Stimulated activated naive CD4-positive, alpha-beta T cell treated with Interleukin-2 at 50 U/mL for 16 hours (primary cell): ENCODE measurements at places on chromosomes 4 and X.

- DNase-seq: no peak
Observed at GRCh38 chrX:115367455-115367854, 77.9 kb downstream of the LUZP4 start.

GRCh38 chr4:48175328-48175727 lies 41.3 kb upstream of the TXK start:
- DNase-seq: no peak

GRCh38 chr4:24044610-24045589 lies 155.1 kb upstream of the PPARGC1A start:
- DNase-seq: no peak

DNA sequence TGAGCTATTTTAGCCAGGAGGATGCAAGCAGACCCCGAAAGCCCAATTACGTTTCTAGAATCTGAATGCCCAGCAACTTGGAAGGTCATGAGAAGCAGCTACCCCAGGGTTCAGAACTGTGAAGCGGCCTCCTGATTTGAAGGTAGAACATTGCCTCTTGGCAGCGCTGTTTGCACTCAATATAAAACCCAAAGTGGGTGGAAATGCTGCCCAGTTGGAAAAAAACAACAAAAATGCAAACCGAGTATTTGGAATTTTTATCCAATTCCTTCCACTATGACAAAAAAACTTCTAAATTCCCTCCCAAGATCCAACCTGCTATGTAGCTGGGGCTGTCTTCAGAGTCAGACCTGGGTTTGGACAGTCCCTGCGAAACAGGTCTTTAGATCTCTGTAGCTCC lies 103.3 kb upstream of the RBPJ start:
- no peak for DNase-seq

- DNase-seq: no peak
Observed at GRCh38 chr4:114401483-114401882, 197.1 kb upstream of the UGT8 start.

DNA sequence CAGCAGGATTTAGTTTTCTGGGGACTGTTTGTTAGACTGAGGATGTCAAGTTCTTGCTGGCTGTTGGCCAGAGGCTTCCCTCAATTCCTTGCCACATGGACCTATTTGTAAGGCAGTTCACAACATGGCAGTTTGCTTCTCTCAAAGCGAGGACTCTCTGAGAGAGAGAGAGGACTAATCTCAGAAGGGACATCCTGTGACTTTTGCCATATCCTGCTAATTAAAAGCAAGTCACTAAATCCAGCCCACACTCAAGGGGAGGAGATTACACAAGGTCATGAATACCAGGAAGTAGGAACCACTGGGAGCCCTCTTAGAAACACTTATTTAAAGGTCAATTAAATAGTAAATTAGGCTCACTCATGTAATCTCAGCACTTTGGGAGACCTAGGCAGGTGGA lies 38.2 kb downstream of the PPP1R2C start:
- no peak for DNase-seq

DNA sequence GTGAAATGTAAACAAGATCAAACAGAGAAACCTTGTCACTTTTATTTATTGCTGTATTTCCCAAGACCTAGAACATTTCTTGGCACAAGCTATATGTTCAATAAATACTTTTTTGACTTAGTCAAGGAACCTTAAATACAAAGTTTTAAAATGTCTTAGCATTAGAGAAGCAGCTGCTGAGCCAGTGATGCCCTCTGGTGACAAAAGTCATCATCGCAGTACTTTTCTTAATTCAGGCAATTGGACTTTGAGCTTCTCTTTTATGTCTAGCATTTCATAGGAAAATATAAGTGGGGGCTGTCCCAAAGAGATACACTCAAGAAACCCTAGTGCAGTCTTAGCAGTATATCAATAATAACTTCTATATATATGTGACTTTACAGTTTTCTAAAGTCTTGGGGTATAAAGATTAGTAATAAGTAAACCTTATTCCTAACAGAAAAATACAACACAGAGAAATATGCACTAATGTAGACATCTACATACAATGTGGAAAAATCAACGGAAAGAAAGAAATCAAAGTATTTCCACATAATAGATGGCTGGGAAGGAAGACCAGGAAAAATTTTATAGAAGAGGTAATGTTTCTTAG lies 118.4 kb downstream of the DTHD1 start:
- peak; percentile 7 for DNase-seq

DNA sequence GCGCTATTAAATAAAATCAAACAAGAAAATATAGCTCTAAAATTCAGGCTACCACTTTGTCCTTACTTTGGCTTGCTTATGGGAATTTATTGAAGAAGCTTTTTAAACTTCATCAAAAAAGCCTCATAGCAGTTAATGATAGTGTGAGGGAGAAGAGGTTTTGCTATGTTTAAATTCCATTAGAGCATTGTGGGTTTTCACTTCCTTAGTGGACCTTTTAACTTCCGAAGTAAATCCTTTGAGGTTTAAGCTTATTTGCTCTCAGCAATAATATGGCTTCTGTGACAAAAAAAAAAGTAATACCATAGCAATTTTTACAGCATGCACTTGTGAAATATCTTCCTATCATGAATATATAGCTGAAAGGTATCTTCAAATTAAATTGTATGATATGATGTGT lies 120.2 kb upstream of the NDST4 start:
- DNase-seq: no peak

DNA sequence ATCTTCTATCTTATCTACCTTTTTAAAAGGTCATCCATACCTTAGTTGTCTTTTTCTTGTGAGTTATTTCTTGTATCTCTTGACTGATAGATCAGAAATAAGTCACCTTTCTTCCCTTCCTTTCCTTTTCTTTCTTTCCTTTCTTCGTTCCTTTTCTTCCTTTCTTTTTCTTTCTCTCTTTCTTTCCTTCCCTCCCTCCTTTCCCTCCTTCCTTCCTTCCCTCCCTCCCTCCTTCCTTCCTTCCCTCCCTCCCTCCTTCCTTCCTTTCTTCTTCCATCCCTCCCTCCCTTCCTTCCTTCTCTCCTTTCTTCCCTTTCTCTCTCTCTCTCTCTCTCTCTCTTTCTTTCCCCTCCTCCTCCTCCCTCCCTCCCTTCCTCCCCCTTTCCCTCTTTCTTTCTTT lies 93.5 kb downstream of the CEP135 start:
- DNase-seq: no peak

GRCh38 chrX:53449632-53450031 lies 15.5 kb upstream of the HSD17B10 start:
- no peak for DNase-seq

DNA sequence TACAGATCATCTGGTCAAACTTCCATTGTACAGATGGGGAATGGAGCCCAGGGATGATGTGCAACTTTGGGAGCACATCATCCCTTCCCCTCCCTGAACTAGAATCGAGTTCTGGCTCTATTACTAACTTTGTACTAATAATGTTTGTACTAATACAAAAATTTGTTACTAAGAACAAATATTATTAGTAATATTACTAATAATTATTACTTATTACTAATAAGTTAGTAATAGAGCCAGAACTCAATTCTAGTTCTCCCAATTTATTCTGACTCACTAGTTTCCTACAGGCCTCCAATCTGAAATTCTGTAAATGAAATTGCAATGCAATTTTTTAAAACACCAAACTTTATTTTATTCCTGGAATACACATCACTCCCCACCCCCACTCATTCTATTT lies 47.9 kb upstream of the CD40LG start:
- no peak for DNase-seq

DNA sequence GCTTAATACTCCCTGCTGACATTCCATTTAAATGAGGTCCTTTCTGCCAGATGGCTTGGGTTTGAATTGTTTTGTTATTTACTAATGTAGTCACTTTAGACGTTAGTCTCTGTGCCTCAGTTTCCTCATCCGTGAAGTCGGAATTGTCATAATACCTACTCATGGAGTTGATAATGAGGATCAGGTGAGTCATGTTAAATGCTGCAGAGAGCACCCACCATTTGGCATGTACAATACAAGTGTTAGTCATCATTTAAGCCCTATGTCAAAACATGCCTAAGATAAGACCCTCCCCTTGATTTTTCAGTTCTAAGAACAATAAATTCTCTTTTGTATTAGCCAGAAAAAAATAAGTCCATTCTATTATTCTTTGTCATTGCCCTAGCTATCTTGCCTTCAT lies 534.8 kb upstream of the HTR2C start:
- DNase-seq: no peak

DNA sequence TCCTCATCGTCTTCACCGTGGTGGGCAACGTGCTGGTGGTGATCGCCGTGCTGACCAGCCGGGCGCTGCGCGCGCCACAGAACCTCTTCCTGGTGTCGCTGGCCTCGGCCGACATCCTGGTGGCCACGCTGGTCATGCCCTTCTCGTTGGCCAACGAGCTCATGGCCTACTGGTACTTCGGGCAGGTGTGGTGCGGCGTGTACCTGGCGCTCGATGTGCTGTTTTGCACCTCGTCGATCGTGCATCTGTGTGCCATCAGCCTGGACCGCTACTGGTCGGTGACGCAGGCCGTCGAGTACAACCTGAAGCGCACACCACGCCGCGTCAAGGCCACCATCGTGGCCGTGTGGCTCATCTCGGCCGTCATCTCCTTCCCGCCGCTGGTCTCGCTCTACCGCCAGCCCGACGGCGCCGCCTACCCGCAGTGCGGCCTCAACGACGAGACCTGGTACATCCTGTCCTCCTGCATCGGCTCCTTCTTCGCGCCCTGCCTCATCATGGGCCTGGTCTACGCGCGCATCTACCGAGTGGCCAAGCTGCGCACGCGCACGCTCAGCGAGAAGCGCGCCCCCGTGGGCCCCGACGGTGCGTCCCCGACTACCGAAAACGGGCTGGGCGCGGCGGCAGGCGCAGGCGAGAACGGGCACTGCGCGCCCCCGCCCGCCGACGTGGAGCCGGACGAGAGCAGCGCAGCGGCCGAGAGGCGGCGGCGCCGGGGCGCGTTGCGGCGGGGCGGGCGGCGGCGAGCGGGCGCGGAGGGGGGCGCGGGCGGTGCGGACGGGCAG lies 792 bp downstream of the ADRA2C start:
- no peak for DNase-seq

GRCh38 chr4:147927377-147928137 lies 195.7 kb downstream of the ARHGAP10 start:
- no peak for DNase-seq

- no peak for DNase-seq
Observed at GRCh38 chr4:54439831-54440243, 210.7 kb downstream of the PDGFRA start.

- DNase-seq: no peak
Observed at GRCh38 chrX:84974803-84975202, 28.9 kb upstream of the APOOL start.

- no peak for DNase-seq
Observed at GRCh38 chrX:9310616-9311015, 154.2 kb upstream of the TBL1X start.

DNA sequence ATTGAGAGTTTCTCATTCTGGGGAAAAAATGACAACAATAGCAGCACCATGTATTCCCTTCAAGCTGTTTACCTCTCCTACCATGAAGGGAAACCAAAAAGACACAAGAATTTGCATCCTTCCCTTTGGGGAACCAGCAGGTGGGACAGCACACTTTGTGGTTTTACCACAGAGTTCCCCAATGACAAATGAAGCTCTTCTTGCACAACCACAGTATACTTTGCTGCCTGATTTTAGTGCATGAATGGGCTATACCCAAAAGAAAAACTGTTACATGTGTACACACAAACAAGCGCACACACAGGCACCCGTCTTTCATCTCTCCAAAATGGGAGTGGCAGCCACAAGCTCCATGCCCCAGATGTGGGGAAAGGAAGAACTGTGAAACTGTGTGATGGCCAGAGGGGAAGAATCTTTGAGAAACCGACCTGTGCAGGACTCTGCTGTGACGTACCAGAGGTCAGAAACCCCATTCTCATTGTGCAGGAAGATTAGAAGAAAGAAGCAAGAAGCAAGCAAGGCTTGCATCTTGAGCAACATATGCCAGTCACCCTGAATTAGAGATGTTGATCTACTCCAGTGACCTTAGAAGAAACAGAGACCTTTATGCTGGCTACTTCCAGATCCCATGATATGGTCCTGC lies 2.7 kb upstream of the MAML3 start:
- DNase-seq: peak; percentile 28

GRCh38 chr4:147768113-147768512 lies 36.2 kb downstream of the ARHGAP10 start:
- DNase-seq: no peak

DNA sequence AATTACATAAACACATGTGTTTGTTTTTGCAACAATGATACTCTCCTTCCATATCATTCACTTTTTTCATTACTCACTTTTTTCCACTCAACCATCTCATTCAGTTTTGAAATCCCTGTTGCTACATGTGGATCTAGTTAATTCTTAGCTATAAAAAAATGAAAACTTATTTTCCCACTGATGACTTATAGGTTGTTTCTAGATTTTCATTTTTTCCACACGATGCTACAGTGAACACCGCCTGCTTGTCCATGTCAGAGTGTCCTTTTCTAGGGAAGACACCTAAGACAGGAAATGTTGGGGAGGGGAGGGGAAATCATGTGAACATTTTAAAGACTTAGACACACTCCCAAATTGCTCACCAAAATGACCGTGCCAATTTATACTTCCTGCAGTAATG lies 70.2 kb downstream of the SUPT20HL2 start:
- DNase-seq: no peak

DNA sequence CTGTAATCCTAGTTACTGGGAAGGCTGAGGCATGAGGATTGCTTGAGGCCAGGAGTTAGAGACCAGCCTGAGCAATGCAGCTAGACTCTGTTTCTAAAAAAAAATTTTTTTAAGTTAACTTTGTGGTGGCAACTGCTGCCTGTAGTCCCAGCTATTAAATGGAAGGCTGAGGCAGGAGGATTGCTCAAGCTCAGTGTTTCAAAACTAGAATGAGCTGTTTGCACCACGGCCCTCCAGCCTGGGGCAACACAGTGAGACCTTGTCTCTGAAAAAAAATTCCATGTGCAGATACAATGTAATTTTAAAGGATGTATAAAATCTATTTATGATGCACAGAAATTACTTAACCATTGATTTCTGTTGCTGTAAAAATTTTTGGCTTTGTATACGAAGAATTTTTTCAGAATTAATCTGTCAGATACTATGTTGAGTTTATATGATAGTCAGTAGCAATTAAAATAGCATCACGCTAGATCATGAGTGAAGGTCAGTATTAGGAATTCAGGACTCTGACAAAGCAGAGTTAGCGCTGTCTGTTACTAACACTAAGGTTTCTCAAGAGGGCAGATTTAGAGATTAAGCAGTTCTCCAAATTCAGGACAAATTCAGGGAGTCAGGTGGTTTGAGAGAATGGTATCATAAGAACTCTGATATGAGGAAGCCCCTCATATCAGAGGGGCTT lies 8.3 kb upstream of the AGA start:
- no peak for DNase-seq

DNA sequence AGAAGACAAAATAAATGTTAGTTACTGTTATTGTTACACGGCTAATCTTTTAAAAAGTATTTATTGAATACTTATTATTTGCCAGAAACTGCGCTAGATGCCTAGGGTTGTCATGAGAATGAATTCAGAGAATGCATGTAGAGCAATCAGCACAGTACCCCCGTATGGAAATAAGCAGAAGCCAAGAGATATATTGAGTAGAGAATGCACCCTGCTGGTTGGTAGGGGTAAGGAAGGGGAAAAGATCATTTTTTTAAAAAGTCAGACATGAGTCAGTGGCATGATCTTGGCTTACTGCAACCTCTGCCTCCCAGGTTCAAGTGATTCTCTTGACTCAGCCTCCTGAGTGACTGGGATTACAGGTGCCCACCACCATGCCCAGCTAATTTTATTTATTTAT lies 13.1 kb upstream of the DRP2 start:
- DNase-seq: no peak

- no peak for DNase-seq
Observed at GRCh38 chrX:153459986-153460385, 10.4 kb downstream of the HAUS7 start.

GRCh38 chr4:105840426-105841174 lies 54.7 kb upstream of the NPNT start:
- DNase-seq: no peak
